Keratinocyte (primary cell): ENCODE measurements at places on chromosomes 4 and X. TPM values are rescaled to one million over a fixed set of nuclear protein-coding genes. Genes with fewer than 3 reads are reported as not detected.

DNA sequence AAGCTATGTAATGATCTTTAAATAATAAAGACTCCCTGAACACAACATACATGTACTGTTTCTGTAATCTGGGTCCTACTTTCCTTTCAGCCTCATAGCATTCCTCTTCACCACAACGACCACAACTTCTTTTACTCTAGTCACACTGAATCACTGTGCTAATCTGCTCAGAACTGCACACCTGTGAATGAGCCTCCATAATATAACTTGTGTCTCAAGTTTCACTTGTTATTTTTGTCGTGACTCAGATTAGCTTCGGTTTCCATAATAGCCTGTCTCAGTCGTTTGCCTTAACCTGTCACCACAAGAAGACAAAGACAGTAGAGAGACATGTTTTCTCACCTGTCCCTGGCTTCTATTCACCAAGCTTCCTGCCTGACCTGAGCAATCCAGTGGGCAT lies 61.8 kb downstream of the MAGED1 start:
- DNase-seq: peak; percentile 7

DNA sequence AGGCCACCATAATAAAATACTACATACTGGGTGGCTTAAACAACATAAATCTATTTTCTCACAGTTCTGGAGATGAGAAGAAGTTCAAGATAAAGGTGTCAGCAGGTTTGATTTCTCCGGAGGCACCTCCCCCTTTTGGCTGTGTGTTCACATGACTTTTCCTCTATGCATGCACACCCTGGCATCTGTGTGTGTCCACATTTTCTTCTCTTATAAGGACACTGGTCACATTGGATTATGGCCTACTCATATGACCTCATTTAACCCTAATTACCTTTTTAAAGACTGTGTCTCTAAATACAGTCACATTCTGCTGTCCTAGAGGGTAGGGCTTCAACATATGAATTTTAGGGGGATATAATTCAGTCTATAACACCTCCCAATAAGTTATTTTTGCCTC lies 79.8 kb downstream of the DCLK2 start:
- DNase-seq: no peak

- DNase-seq: no peak
Observed at GRCh38 chr4:156144961-156145360, 191.3 kb upstream of the CTSO start.

DNA sequence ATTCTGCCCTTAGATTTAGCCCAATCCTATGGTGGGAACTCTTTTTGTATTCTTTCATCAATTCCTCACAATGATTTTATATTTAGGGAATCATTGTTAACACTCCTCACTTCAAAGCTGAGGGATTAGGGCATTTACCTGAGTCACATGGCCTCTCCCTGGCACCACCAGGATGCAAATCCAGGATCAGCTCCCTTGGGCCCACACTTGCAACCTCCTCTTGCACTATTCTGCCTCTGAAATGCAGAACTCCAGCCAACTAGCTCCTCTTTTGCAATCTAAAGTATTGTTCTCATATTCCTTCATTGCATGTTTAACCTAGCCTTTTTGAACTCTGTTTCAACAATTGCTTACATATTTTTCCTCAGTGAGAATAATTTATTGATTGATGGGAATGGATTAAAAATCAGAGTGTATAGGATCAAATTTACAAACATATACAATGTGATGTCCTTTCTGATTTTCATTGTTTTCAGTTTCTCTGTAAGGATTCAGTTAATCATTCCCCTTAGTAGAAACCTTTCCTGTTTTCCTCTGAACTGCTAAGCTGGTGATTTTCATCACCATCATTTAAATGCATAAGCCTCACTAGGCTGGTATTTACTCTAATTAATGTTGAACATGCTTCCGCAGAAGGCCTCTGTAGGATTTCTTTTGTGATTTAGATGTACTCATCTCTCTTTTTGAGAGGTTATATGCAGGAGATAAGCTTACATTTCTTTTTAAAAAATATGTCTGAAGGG lies 3.3 kb upstream of the RELL1 start:
- DNase-seq: no peak

GRCh38 chr4:6309777-6310176 lies 40.1 kb downstream of the WFS1 start:
- no peak for DNase-seq

The MAGEB2 gene
- polyA plus RNA-seq: not detected in 3 replicates
